ENCODE measurements at places on chromosomes 1 and 21. TPM values are rescaled to one million over a fixed set of nuclear protein-coding genes. Genes with fewer than 3 reads are reported as not detected.

Gene POLR3C
- 29.5 TPM for total RNA-seq

Gene THEM5
- total RNA-seq: not detected

Gene C1orf226
- total RNA-seq: 2.0 TPM

Gene KCNJ10
- total RNA-seq: not detected

Gene PRDM16
- total RNA-seq: under 0.01 TPM

Gene DIP2A
- 17.6 TPM for total RNA-seq

Gene OR2G6
- not detected for total RNA-seq

Gene SERINC2
- total RNA-seq: 73.0 TPM

Gene ZNF683
- total RNA-seq: not detected

Gene PANK4
- 30.0 TPM for total RNA-seq

Gene FABP3
- total RNA-seq: 18.1 TPM

Gene CD160
- total RNA-seq: not detected

Gene NPHS2
- not detected for total RNA-seq

Gene GUCA2B
- not detected for total RNA-seq

Gene RHD
- total RNA-seq: not detected

Gene LMOD1
- total RNA-seq: 0.16 TPM

Gene PTCH2
- total RNA-seq: under 0.01 TPM

Gene KCNE2
- not detected for total RNA-seq

Gene MTARC1
- total RNA-seq: 5.2 TPM

Gene VCAM1
- 128 TPM for total RNA-seq

Gene DENND2D
- 5.4 TPM for total RNA-seq

Gene GSTM1
- 32.2 TPM for total RNA-seq

Gene NMNAT2
- 0.13 TPM for total RNA-seq

Gene PCSK9
- total RNA-seq: 20.9 TPM

Gene FALEC
- 0.49 TPM for total RNA-seq

Gene DMBX1
- not detected for total RNA-seq

Gene COL16A1
- 68.8 TPM for total RNA-seq

Gene TMEM35B
- total RNA-seq: 24.6 TPM

Gene OR2L2
- not detected for total RNA-seq

Gene LCE2A
- not detected for total RNA-seq

Gene TMPRSS15
- total RNA-seq: not detected

Gene TBCE
- 25.6 TPM for total RNA-seq

Gene CRNN
- not detected for total RNA-seq

Gene GPR37L1
- total RNA-seq: not detected

Gene HMGN1
- 115 TPM for total RNA-seq

Gene KRTAP21-2
- total RNA-seq: not detected

Gene UBE2U
- total RNA-seq: not detected

Gene FAM151A
- not detected for total RNA-seq

Gene PGLYRP4
- not detected for total RNA-seq

Gene GBP6
- total RNA-seq: not detected

Gene ACOT11
- 2.7 TPM for total RNA-seq

Gene HUNK
- total RNA-seq: 0.13 TPM

Gene FNDC5
- total RNA-seq: 0.51 TPM

Gene TMPRSS2
- total RNA-seq: under 0.01 TPM

Gene TCEA3
- 2.6 TPM for total RNA-seq

Gene VSIG8
- not detected for total RNA-seq

Gene CFHR1
- not detected for total RNA-seq
